K562 (cell line): ENCODE measurements at places on chromosomes 13 and 19. TPM values are rescaled to one million over a fixed set of nuclear protein-coding genes. Genes with fewer than 3 reads are reported as not detected.

- H3K27me3 ChIP-seq = no peaks in the 10 kb centered on the region
- no peak overlapping the region for H3K4me3 ChIP-seq
- no peaks in the 10 kb centered on the region for H3K4me1 ChIP-seq
- H3K27ac ChIP-seq = no peak overlapping the region
- H3K36me3 ChIP-seq = peaks cover 15% of the 10 kb centered on the region
- DNase-seq = no peak
Observed at GRCh38 chr13:20891768-20892167, 10.8 kb downstream of the XPO4 start.

GRCh38 chr13:88022431-88023208, 351.4 kb downstream of the SLITRK5 start:
- no peaks in the 10 kb centered on the region for H3K4me1 ChIP-seq
- no peaks in the 10 kb centered on the region for H3K27me3 ChIP-seq
- DNase-seq = no peak
- no peaks in the 10 kb centered on the region for H3K36me3 ChIP-seq
- no peak overlapping the region for H3K4me3 ChIP-seq
- H3K27ac ChIP-seq = no peak overlapping the region

- no peaks in the 10 kb centered on the region for H3K4me1 ChIP-seq
- peaks cover 24% of the 10 kb centered on the region; the same call in 2 of the 3 replicates for H3K27me3 ChIP-seq
- H3K4me3 ChIP-seq = no peak overlapping the region
- no peak for DNase-seq
- H3K27ac ChIP-seq = no peak overlapping the region
- H3K36me3 ChIP-seq = no peaks in the 10 kb centered on the region
Observed at GRCh38 chr13:113876346-113877148, 12.7 kb upstream of the GAS6 start.

GRCh38 chr19:34265221-34265650, 10.9 kb downstream of the GARRE1 start:
- no peaks in the 10 kb centered on the region; the same call in 2 of the 3 replicates for H3K36me3 ChIP-seq
- H3K27ac ChIP-seq = no peak overlapping the region
- H3K4me1 ChIP-seq = no peaks in the 10 kb centered on the region; the same call in 1 of the 2 replicates
- no peaks in the 10 kb centered on the region for H3K27me3 ChIP-seq
- no peak for DNase-seq

DNA sequence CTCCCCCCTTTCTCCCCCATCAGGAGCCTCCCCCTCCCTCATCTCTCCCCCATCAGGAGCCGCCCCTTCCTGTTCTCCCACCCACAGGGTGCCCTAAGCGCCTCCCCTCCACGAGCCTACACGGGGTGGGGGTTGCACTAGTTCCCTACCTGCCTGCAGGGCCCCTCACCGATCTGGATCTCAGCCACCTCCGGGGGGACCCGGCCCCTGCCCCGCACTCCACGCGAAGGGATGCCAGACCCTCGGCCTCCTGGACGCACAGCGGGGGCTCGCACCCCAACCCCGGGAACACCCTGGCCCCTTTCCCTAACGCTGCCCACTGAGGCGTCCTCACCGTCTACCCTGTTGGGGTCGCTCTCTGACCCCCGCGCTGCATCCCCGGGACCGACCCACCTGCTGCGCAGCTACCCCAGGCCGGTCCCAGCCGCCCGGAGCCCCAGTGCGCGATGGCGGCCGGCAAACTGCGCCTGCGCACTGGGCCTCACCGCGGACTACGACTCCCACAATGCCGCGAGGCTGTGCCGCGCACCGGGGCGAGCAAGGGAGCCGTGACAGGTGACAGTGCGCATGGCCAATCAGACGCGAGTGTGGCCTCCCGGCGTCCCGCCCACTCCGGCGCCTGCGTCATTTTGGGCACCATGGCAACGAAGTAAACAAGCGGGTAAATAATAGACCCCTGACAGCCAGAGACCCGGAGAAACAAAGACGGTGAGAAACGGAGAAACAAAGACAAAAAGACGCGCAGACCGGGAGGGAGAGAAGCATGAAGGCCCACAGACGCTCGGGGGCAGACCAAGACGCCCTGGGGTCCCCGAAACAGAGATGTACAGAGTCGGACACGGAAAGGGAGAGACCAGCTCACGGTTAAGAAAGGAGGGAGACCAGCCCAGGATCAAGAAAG, at the start of gene ZSCAN18:
Gene ZSCAN18, minus strand, starts transcription at position 451 of the 901 bp plus-strand sequence. CDS start 7,964 bp downstream, outside the sequence.
- H3K4me1 ChIP-seq = no peaks in the 10 kb centered on the region
- no peak within 1 kb of the TSS for H3K27ac ChIP-seq
- no peaks in the 10 kb centered on the region for H3K27me3 ChIP-seq

DNA sequence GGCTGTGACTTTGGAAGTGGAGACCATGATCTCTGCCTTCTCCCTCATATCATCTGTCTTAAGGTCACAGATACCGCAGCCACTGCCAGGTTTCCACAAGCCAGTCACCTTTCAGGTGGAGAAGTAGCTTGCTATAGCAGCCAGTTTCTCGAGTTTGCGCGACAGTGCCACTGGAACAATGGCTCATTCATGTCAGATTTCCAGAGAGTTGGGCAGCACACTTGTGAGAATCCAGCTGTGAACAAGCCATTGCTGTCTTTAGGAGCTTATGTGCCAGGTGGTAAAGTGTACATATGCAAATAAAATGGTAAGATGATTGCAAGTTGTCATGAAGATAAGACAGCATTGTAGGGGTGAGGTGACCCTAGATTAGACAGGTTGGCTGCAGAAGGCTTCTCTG, 22.3 kb downstream of the GARRE1 start:
- H3K27me3 ChIP-seq = no peaks in the 10 kb centered on the region; the same call in 2 of the 3 replicates
- no peak overlapping the region for H3K27ac ChIP-seq
- H3K4me3 ChIP-seq = no peak overlapping the region
- no peaks in the 10 kb centered on the region; the same call in 2 of the 3 replicates for H3K36me3 ChIP-seq
- DNase-seq = no peak

DNA sequence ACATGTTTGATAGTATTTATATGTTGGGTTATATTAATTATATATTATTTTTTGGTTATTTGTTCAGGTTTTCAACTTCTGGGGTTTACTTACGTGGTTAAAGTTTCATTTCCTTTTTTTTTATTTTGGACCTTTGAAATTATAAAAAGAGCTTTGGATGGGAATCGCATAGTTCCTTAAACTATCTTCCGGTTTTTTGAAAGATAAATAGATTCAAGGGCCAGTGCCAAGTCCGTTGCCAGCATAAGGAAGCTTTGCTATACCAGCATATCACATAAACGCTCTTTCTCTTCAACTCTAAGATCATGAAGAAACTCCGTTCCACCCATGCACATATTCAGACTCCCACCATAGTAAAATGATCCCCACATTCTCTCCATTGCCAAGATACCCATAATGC, 7.4 kb upstream of the OXGR1 start:
- H3K36me3 ChIP-seq = no peaks in the 10 kb centered on the region
- no peak overlapping the region for H3K27ac ChIP-seq
- no peak for DNase-seq
- no peak overlapping the region for H3K4me3 ChIP-seq
- H3K27me3 ChIP-seq = no peaks in the 10 kb centered on the region

Gene ARHGAP45
- 18.0 and 19.9 TPM in 2 replicates for total RNA-seq

Gene LRRC4B
- 9.5 and 9.6 TPM in 2 replicates for total RNA-seq

- no peak overlapping the region for H3K4me3 ChIP-seq
- no peak for DNase-seq
- no peaks in the 10 kb centered on the region for H3K27me3 ChIP-seq
- H3K27ac ChIP-seq = no peak overlapping the region
- H3K4me1 ChIP-seq = no peaks in the 10 kb centered on the region
Observed at GRCh38 chr13:103788061-103788652, 721.9 kb upstream of the SLC10A2 start.

DNA sequence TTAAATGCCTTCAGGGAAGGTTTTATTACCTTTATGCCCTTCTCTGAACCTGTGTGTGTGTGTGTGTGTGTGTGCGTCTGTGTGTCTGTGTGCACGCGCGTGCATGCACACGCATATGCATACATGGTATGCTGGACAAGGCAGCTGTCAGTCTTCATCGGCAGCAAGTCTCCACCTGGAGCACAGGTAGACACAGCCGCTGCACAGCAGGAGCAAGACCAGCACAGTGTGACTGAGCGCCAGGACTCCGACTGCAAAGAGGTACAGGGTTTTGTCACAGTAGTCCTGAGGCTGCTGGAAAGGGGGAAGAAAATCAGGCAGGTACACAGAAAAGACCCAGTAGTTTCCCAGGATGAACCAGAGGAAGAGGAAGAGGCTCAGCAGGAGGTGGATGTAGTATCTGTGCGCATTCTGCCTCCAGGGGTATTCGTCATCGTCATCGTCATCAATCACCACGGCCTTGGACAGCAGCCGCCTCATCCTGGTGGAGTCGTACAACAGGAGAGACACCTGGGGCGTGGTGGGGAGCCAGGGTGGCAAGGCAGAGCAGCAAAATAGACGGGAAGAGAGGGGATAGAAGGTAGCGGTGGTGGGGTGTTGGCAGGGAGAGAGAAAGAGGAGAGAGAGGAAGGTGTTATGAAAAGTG, 12.8 kb upstream of the DHRS12 start:
- peaks cover 2% of the 10 kb centered on the region; the same call in 2 of the 3 replicates for H3K27me3 ChIP-seq
- H3K4me1 ChIP-seq = peaks cover 14% of the 10 kb centered on the region; the same call in 2 of the 3 replicates
- no peak overlapping the region for H3K4me3 ChIP-seq
- DNase-seq = peak; percentile 21
- H3K27ac ChIP-seq = no peak overlapping the region

Gene KLK14
- total RNA-seq = not detected in 2 replicates

Gene METTL21C
- not detected in 2 replicates for total RNA-seq

DNA sequence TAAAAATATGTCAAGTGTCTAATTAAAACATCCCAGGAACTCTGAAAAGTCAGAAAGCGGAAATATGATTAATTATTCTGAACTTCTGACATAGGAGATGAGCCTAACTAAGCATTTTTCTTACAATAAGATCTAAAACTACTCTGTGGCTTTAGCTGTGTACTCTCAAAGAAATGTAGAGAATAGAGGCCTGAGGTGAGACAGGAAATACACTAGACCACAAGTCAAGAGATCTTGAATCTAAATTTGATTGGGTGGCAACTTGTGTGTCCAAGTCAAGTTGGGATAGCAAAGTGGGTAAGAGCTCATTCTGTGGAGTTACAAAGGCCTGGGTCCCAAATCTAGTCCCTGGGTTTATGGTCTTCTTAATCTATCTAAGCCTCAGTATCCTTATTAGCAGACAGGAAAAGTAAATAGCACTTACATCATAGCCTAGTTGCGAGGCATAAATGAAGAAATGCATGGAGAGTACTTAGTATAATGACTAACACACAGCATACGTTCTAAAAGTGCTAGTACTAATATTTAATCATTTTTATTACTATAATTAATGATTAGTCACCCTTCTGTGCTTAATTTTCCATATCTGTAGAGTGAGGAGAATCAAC, 9.4 kb upstream of the LRRC63 start:
- DNase-seq = no peak
- no peak overlapping the region for H3K4me3 ChIP-seq
- H3K27me3 ChIP-seq = no peaks in the 10 kb centered on the region
- no peaks in the 10 kb centered on the region for H3K36me3 ChIP-seq
- no peak overlapping the region for H3K27ac ChIP-seq
- H3K4me1 ChIP-seq = peaks cover 6% of the 10 kb centered on the region; the same call in 2 of the 3 replicates

DNA sequence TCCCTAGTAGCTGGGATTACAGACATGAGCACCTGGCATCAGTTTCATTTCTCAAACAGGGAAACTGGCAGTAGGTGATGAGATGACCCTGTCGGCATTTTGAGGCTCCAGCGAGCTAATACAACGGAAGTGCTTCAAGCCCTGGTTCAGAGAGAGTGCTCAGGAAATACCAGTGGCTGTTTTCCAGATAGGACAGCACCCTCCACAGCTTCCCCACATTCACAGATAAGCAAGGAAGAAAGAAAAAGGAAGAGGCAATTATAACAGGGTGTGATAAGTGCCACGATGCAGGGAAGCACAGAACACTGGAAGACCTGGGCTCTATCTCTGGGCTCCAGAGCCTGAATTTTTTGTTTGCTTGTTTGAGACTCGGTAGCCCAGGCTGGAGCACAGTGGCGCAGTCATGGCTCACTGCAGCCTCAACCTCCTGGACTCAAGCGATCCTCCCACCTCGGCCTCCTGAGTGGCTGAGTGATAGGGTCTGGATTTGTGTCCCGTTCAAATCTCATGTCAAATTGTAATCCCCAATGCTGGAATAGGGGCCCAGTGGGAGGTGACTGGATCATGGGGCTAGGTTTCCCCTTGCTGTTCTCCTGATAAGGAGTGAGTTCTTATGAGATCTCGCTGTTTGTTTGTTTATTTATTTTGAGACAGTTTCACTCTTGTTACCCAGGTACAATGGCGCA, 43.5 kb downstream of the PIN1 start:
- H3K4me1 ChIP-seq = no peaks in the 10 kb centered on the region; the same call in 1 of the 2 replicates
- no peak overlapping the region for H3K4me3 ChIP-seq
- no peaks in the 10 kb centered on the region for H3K36me3 ChIP-seq
- no peak overlapping the region for H3K27ac ChIP-seq
- peak; percentile 13 for DNase-seq

GRCh38 chr13:31048521-31048920, 113.2 kb downstream of the HSPH1 start:
- H3K36me3 ChIP-seq = no peaks in the 10 kb centered on the region
- no peak overlapping the region for H3K27ac ChIP-seq
- H3K4me1 ChIP-seq = peaks cover 5% of the 10 kb centered on the region
- H3K4me3 ChIP-seq = no peak overlapping the region
- no peak for DNase-seq

DNA sequence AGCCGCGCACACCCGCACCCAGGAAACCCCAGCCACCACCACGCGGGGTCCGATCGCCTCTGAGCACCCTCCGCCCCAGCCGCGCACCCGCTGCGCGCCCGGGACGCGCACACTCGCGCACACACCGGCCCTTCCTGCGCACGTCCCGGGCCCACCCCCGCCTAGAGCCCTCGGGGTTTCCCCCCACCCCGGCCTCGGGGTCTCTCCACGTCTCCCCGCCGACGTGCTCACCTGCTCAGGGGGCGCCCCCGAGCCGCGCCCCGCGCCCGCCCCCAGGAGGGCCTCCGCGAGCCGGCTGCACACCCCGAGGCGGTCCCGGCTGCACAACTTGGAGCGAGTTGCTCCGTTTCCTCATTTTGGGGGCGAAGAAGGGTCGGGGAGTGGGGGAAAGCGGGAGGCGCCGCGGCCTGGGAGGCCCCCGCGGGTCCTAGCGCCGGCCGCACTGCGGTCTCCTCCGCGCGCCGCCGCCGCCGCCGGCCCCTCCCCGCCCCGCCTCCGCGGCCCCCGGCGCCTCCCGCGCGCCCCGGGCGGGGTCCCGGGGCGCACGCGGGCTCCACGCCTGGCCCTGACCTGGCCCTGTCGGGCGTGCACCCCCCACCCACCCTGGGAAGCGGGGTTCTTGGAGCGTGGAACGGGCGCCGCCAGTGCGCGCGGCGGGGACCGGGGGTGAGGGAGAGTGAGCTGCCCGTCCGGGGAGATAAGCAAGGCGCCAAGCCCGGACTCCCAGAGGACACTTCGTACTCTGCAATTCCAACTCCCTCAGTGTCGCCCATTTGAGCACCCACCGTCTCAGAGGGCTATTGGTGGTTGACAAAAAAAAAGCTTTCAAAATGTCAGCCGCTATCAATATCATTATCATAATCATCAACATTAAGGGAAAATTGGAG, at the start of gene MATK:
Gene MATK, minus strand, starts transcription at position 444 of the 887 bp plus-strand sequence. CDS start 1,246 bp downstream, outside the sequence.
- H3K27ac ChIP-seq = peak within 1 kb of the TSS; percentile 88
- H3K4me3 ChIP-seq = peak within 1 kb of the TSS; percentile 97
- peaks cover 9% of the 10 kb centered on the region; the same call in 1 of the 2 replicates for H3K27me3 ChIP-seq
- peaks cover 28% of the 10 kb centered on the region; the same call in 2 of the 3 replicates for H3K36me3 ChIP-seq

GRCh38 chr19:14073261-14073924, 807 bp downstream of the MISP3 start:
- no peaks in the 10 kb centered on the region for H3K27me3 ChIP-seq
- H3K27ac ChIP-seq = peak overlapping the region; percentile 68
- H3K36me3 ChIP-seq = no peaks in the 10 kb centered on the region
- DNase-seq = peak; percentile 85
- H3K4me3 ChIP-seq = peak overlapping the region; percentile 55

Gene CGB5
- total RNA-seq = not detected in 2 replicates

- DNase-seq = no peak
- H3K27ac ChIP-seq = no peak overlapping the region
- no peaks in the 10 kb centered on the region for H3K4me1 ChIP-seq
- H3K36me3 ChIP-seq = no peaks in the 10 kb centered on the region
Observed at GRCh38 chr13:87677043-87677495, 5.9 kb downstream of the SLITRK5 start.
